ENCODE measurements at places on chromosomes 5 and 9. TPM values are rescaled to one million over a fixed set of nuclear protein-coding genes. Genes with fewer than 3 reads are reported as not detected.

Gene FAM78A
- total RNA-seq: 4.0 TPM

Gene GGTA1
- total RNA-seq: 12.5 TPM

Gene BTNL3
- total RNA-seq: not detected

- DNase-seq: no peak
Observed at GRCh38 chr5:56212130-56212879, 20.8 kb downstream of the ANKRD55 start.

DNA sequence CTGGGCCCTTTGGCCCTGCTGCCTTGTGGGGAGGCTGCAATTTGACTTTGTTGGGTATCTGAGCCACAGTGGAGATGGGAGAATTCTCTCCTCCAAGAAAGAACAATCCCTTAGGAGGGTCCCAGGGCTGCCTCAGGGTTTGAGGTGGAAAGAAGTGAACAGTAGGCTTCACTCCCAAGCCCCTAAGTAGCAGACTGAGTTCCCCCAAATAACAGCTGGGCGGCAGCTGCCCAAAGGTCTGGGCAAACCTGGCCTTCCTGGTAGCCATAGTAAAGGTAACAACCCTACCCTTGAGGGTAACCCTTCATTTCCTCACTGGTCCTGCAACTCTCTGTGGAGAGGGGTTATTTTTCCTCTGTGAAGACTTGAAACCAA, 746 bp downstream of the RGS3 start:
- no peak for DNase-seq

DNA sequence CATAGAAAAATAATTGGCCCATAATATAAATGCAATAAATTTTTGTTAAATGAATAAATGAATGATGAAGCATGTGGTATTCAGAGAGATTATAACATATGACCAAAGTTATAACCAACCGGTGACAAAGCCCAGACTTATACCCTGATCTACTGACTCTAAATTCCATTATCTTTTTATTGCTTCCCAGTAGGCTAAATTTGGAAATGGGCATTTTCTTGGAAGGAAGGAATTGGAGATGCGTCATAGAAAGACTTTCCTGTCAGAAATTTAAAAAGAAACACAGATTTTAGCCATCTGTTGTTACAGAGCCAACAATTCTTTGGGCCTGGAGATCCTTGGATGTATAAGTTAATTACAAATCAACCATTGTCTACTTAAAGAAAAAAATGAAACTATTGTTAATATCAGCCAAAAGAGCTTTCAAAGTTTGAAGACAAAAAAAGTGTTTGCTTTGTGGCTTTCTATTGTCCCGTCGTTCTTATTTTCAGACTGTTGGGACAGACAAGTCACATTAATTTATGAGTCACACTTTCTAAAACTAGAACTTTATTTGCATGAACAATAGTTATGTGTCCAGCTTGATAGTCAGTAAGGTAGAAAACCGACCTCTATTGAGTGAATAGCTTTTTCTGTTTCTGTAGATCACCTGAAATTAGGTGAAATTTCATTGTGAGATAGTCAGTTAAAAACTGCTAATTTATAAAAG, 428.7 kb downstream of the GABRG2 start:
- DNase-seq: no peak

- no peak for DNase-seq
Observed at GRCh38 chr5:131756942-131757341, 39.9 kb downstream of the FNIP1 start.

DNA sequence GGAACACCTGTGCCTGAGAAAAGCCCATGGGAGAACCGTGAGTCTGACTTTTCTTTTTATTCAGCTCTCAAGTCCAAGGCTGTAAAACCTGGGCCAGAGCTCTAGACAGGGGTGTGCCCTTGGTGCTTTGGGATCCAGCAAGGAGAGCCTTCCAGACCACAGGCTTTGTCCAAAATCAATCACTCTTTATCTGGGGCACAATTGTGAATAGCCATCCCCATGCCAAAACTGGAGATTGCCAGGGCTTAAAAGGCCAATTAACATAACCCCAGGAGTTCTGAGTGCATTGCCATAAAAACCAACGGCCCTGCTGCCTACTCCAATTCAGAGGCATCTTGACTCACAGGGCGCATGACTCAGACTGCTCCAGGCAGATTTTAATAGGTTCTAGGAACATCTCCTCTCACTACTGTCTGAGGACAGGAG, 391.8 kb downstream of the ARHGEF28 start:
- peak; percentile 80 for DNase-seq
